Left ventricle myocardium superior (tissue), 1 donor: ENCODE measurements at places on chromosomes 2 and 18.
A peak's percentile ranks its signal among the peaks of the same experiment; 100 is the strongest.

DNA sequence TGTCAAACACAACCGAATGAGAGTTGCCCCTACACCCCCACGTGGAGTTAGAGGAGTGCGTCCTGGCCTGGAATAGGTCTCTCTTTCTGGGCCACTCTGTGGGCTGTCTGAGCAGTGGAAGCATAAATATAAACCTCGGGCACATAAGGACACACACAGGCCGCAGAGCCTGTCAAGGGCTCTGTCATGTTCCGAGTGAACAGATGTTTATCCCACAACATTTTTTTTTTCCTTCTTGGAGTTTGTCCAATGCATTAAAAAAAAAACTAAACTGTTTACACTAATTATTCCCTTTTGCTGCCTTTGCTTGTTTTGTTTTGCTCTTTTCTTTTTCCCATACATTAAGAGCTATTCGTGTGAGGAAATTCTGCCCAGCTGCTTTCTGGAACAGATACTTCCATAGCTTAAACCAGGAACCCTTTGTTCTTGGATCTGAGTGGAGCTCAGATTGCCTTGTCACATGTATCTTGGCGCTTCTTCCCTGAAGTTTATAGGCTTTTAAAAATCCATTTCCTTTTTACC, 228.3 kb upstream of the FOSL2 start:
- DNase-seq: peak; percentile 55

- DNase-seq: no peak
Observed at GRCh38 chr2:19100570-19100969, 257.9 kb downstream of the OSR1 start.

DNA sequence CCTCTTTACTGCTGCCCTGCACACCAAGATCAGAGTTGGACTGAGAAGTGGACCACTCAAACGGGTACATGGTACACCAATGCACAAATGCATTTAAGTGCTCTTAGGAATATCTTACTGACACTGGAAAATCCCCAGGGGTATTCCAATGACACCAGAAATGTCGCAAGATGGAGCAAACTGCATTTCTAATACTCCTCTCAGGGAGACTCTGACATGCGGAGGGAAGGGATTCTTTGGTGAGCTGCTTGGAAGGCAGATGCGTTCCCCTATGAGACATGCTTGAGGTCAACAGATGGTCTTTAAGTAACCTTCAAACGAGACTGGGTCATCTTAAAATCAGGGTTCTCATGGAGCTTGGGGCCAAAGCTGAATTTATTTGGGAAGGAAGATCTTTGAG, 521.8 kb upstream of the TCF4 start:
- no peak for DNase-seq

GRCh38 chr2:98768384-98769113, 37.6 kb upstream of the MGAT4A start:
- DNase-seq: no peak

GRCh38 chr2:233059797-233060500, at the start of gene INPP5D:
Gene INPP5D (plus strand): TSS chr2:233060342. CDS start chr2:233060479, 137 bp downstream.
- peak; percentile 58 for DNase-seq

DNA sequence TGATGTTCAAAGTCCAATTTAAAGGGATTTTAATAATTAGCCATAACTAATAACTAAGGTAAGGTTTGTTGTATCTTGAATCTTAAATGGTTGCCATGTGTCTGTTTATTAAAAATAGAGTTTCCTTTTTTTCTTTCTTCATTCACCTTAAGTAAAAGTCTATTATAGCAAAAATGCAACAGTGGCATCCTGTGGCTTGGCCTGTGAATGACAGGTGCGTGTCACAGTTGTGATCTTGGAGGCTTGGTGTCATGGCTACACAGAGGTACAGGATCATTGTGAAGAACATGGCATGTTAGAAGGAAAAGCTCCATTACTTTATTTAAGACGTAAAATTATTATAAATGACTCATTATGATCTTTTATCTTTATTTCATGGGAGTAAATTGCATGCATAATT, 246.1 kb downstream of the BCL2 start:
- DNase-seq: no peak

DNA sequence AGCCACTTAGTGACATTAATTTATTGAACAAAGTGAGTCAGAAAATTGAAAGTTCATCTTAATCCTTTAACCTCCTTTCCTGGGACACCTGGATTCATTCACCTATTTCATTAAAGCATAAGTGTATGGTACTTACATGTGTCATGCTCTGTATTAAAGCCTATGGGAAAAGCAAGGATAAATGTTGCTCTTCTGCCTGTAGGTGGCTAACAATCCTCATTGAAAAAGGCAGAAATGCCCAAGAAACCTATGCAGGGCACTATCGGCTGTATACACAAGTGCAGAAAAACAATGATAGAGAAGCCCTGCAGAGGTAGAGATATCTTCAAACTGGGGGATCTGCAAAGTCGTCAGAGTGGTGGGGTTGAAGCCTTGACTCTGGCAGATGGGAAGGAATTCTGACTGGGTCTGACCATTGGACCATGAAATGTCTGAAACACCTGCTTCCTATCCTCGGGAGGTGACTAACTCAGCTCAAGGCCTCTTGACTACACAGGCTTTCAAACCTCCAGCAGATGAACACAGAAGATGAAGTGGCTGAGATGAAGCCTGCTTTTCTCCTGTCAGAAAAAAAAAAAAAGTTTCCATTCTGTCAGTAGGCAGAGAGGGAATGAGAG, 83.1 kb downstream of the DCC start:
- DNase-seq: no peak
